ENCODE measurements at places on chromosomes 13 and 19. TPM values are rescaled to one million over a fixed set of nuclear protein-coding genes. Genes with fewer than 3 reads are reported as not detected.

The CEACAM5 gene
- total RNA-seq, result not detected

The ZNF414 gene
- 45.1 TPM for total RNA-seq

The ZNF677 gene
- total RNA-seq, result 5.7 TPM

The ZNF547 gene
- 1.1 TPM for total RNA-seq

The RYR1 gene
- 3.1 TPM for total RNA-seq

The SBNO2 gene
- 106 TPM for total RNA-seq

The FRY gene
- total RNA-seq, result 68.8 TPM

The CPAMD8 gene
- total RNA-seq, result 1.1 TPM

The LYPD5 gene
- total RNA-seq, result not detected

The FSD1 gene
- total RNA-seq, result 2.9 TPM

The ZNF506 gene
- total RNA-seq, result 50.6 TPM

The MAB21L1 gene
- not detected for total RNA-seq

The UBE2L5 gene
- not detected for total RNA-seq

The ZNF90 gene
- 4.0 TPM for total RNA-seq

The NPHS1 gene
- total RNA-seq, result not detected

The ZNF552 gene
- total RNA-seq, result 11.8 TPM

The KLK4 gene
- not detected for total RNA-seq

The TNFSF11 gene
- not detected for total RNA-seq

The PPM1N gene
- total RNA-seq, result 8.5 TPM

The RASL11A gene
- 0.55 TPM for total RNA-seq

The CACNG6 gene
- total RNA-seq, result not detected

The RANBP3 gene
- total RNA-seq, result 76.8 TPM

The PCDH17 gene
- total RNA-seq, result 0.15 TPM

The FGF22 gene
- total RNA-seq, result 0.65 TPM

The C2CD4C gene
- total RNA-seq, result not detected

The KLK7 gene
- total RNA-seq, result not detected

The ZNF221 gene
- 0.40 TPM for total RNA-seq

The TSHZ3 gene
- 0.68 TPM for total RNA-seq

The IGLON5 gene
- not detected for total RNA-seq

The PNMA8B gene
- 0.17 TPM for total RNA-seq

The KISS1R gene
- total RNA-seq, result 0.99 TPM

The NLRP7 gene
- not detected for total RNA-seq

The SIGLEC12 gene
- not detected for total RNA-seq

The ATP4B gene
- total RNA-seq, result not detected

The C19orf85 gene
- not detected for total RNA-seq

The ELANE gene
- total RNA-seq, result not detected

The ACER1 gene
- 0.99 TPM for total RNA-seq

The MISP gene
- total RNA-seq, result not detected

The PRODH2 gene
- total RNA-seq, result not detected

The TUBB4A gene
- 1.5 TPM for total RNA-seq

The TMPRSS9 gene
- not detected for total RNA-seq

The SLC7A10 gene
- total RNA-seq, result not detected

The PEG3 gene
- total RNA-seq, result not detected

The DHDH gene
- total RNA-seq, result 0.50 TPM

The LMTK3 gene
- 11.5 TPM for total RNA-seq

The TMEM150B gene
- 0.75 TPM for total RNA-seq

The PDE4C gene
- not detected for total RNA-seq

The PTGIR gene
- total RNA-seq, result 0.70 TPM

Data from T-helper 17 cell (primary cell).